COR-L47 (cell line): ENCODE measurements at places on chromosomes 3 and 15.

- no peak for DNase-seq
Measured at GRCh38 chr15:60352525-60352924, 45.3 kb downstream of the ANXA2 start.

DNA sequence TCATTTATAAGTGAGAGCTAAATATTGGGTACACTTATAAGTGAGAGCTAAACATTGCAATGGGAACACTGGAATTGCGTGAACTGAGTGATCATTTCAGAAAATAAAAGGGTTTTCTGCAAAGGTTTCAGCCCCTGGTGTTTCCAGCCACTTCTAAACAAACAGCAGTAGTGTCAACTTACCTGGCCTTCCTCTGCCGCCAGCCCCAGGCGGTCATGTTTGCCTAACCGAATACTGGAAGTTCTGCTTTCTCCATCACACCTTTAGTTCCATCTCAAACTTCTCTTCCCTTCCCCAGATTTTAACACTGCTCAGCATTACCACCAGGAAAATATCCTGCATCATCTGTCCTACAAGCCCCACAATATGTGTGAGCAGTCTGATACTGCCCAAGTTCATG, 58.6 kb downstream of the MRPL3 start:
- no peak for DNase-seq

GRCh38 chr3:160739079-160739478, 17.0 kb upstream of the PPM1L start:
- no peak for DNase-seq

DNA sequence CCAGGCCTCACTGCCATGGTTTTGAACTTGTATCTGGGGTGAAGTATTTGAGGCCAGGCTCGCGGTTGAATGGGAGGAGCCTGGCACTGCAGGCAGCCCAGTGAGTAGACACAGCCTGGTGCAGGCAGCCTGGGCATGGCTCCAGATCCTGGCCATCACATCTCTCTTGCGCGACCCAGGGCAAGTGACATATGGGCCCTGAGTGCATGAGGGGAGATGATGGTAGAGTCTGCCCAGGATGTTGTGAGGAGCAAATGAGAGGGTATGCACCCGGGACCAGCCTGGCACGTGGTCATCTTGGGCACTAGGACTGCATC, 103.5 kb downstream of the TBC1D2B start:
- no peak for DNase-seq

DNA sequence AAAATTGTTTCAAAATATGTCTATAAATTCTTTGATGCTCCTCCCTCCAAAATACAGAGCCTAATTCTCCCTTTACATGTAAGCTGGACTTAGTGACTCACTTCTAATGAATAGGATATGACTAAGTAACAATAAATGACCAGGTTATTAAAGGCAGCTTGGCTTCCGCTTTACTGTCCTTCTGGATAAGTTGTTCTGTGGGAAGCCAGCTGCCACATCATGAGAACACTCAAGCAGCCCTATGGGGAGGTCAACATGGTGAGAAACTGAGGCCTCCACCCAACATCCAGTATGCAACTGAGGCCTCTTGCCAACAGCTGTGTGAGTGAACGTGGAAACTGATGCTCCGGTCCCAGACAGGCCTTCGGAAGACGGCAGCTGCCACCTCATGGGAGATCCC, 247.3 kb upstream of the CHRM5 start:
- DNase-seq = no peak

DNA sequence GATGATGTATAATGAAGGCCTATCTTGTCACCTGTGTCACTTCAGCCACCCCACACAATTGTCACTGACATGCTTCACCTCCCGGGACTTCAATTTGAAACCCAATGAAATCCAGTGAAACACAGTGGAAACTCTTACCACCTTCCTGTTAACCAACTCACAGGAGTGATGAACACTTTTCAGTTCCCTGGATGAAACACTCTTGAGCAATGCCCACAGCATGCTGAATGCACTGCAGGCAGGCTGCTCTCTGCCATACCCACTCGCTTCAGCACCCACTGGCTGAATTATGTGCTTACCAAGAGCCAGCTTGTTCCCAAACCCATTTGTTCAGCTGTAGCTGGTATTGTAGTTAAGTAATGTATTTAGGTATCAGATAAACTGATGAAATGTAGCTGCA, 47.0 kb downstream of the MAP2K1 start:
- no peak for DNase-seq

DNA sequence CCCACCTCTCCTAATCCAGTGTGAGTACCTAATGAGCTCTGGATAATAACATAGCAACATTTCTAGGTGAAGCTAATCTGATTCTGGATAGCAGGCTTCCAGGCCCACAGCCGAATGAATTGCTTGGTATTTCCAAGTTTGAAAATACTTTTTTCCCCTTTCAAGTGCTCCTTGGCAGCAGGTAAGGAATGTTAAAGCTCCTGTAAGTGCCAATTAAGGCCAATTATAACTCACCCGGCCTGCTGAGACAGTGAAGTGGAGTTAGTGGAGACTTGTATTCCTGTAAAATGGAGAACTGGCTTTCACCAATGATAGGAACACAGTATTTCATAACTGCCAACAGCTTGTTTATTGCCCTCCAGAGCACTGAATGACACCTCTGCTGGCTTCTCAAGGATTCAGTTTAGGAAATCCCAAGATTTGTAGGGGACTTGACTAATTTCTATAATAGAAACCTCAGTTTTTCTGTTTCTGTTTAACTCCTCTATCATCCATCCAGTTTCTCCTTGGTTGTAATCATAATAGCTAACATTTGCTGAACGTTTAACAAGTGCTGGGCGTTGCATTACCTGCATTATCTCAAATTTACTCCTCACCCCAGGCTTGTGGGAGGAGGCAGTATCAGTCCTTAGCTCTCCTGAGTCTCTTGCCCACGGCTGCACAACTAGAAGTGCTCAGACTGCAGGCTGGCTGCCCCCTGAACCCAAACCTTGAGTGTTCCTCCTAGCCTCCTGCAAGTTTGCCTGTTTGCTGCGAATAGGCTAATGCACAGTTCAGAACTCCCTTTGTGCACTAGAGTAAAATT, 52.7 kb upstream of the SCAANT1 start:
- no peak for DNase-seq

GRCh38 chr3:132205609-132206008, 111.6 kb upstream of the ACP3 start:
- DNase-seq = no peak

DNA sequence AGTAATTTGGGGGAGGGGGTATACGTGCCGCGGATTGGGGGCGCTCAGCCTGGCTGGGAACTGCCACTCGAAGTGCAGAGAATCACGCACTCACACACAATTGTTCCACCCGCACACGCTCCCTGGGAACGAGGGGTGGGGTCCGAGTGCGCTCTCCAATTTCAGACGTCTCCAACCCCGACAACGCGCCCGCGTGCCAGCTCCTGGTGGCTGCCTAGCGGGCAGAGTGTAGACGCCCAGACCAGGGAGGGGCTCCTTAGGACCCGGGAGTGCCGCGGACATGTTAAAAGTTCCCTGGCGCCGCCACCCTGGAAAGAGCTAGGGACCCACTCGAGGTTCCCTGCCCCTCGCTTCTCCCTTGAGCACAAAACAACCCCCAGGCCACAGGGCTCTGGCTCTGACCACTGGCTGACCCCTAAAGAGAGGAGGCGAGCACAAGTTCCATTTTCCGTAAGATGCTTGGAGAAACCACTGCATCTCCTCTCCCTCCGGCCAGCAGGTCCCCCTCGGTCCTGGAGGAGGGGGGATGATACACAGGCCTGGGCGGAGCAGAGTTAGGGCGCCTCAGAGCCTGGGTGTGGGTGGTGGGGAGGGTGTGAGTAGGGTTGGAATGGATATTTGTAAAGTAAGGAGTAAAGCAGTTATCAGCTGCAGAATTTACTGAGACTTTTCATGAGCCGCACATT, 894 bp upstream of the ANKRD63 start:
- no peak for DNase-seq

- no peak for DNase-seq
Measured at GRCh38 chr15:39488516-39488915, 92.4 kb upstream of the THBS1 start.

GRCh38 chr3:143989461-143989860, 17.8 kb downstream of the DIPK2A start:
- no peak for DNase-seq

DNA sequence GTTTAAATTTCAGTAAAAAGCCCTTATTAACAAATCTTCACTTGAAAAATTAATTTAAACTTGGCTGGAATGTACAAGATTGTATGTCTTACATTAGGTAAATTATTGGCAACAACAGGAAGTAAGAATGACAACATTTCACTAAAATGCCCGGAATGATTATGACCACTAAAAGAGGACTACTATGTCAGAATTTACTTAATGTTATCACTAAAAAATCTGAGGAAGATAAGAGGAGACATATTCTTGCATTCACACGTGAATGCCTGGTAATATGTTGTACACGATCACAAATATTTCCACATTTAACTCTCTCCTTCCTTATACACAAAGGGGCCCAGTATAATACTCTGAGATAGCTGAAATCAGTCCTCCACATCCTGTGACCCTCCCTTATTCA, 29.7 kb downstream of the VGLL3 start:
- DNase-seq = no peak

GRCh38 chr3:134494495-134494894, 8.6 kb downstream of the CEP63 start:
- no peak for DNase-seq

DNA sequence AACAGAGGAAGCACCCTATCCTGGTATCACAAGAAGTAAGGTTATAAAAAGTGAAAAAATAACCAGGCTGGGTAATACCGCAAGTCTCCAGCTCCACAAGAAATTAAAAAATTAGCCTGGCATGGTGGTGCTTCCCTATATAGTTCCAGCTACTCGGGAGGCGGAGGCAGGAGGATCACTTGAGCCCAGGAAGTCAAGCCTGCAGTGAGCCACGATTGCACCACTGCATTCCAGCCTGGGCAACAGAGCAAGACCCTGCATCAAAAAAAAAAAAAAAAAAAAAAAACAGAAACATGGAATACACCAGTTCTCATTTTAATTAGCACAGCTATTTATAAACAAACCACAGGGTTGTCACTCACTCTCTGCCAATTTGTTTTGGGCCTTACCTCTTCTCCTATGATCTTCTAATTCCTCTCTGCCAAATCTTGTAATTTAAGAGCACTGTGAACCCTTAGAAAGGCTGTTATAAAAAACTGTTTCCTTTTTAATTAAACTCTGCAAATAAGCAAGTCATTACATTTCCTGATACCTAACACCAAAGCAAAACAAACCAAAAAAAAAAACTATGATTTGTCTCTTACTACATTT, 22.6 kb downstream of the DCUN1D1 start:
- DNase-seq = no peak

GRCh38 chr3:105997800-105998526, 129.2 kb upstream of the CBLB start:
- no peak for DNase-seq

- no peak for DNase-seq
Measured at GRCh38 chr3:121545049-121545573, 677 bp downstream of the POLQ start.

- DNase-seq = no peak
Measured at GRCh38 chr3:124610130-124610529, 120.1 kb upstream of the UMPS start.

DNA sequence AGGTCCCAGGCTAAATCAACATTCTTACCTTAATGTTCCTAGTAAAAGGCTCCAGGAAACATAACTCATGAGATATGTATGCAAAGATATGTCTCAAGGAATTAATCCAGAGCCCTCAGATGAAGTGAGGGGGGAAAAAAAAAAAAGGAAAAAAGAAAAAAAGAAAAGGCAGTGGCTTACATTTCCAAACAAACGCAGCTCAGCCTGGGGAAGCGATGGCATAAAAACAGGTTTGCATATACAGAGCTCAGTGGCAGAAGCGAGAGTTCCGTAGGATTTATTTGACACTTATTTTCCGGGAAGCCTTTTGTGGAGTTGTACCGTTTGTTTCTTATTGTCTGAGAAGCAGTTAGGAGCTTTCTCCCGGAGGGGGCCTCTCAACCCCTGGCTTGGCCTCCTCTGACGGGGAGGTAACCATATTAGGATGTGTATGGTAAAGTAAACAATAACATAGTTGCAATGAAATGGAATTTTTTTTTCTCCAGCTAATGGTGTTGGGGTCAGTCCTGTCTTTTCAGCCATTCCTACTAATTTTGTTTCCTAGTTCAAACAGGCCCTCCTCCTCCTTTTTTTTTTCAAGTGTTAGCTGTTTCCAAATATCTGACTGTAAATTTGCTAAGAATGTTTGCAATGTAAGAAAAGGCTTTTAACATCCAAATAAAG, 338.6 kb downstream of the FOXP1 start:
- no peak for DNase-seq

DNA sequence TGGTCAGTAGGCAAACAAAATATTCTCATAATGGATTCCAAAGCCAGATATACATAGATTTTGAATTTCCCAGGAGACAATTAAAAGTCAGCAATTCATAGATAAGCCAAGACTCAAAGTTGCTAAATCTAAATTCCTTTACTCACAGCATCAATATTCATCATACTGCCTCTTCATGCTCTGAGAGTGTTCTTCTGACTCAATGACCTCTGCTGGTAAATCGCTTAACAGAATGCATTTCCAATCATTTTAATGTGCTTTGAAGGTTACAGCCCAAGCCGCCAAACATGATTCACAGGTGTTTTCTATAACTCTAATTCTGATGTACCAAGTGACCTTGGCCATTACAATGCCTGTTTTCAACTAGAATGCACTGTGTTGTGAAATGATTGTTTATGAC, 24.2 kb upstream of the SLC4A7 start:
- no peak for DNase-seq

GRCh38 chr3:2790266-2790815, 319.8 kb downstream of the IL5RA start:
- DNase-seq = no peak

DNA sequence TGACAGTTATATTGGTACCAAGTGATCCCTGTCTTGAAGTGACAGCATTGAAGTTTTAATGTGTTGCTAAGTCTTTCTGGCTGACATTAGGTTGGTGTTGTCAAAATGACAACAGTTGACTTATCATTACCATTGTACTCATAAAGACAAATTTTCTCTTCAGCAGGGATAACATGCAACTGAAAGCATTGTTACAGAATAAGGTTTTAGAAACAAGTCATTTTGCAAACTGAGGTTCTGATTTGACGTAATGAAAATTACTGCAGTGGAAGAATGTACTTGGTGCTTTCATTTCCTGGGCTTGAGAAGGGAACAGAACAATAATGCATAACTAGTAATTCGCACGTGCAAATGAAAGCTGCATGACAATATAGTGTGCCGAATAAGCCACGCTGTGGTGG, 75.1 kb downstream of the MOBP start:
- no peak for DNase-seq

DNA sequence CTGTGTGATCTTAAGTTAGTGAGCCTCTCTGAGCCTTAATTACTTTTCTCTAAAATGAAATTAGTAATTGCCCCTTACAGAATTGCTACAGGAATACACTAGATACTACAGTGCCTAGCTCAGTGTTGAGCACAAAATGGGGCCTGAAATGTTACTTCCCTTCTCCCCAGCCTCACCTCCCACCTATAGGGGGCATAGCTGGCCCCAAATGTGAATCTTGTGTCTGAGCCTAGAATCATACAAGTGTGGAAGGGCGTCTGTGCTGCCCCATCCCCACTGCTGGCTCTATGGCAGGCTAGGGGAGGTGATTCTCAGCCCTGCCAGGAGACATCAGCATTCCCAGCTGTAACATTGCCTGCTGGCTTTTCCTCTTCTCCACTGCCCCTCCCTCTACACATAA, 42.7 kb downstream of the IFT122 start:
- no peak for DNase-seq
